ENCODE measurements at places on chromosomes 7 and 10.

DNA sequence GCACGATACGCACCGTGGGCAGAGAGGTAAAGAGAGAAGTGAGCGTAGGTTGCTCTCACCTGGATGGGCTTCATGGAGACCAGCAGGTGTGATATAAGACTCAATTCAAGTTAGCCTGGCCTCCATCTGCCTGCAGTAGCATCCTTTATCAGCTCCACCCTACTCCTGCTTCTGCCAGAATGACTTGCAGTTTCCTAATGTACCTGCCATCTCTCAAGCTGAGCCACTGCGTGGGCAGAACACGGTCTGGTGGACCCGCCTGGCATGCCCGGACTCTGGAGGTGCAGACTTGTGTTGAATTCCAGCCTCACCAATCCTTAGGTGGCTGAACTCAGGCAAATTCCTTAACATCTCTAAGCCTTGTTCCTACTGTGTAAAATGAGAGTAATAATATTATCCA lies 64.3 kb downstream of the STEAP1B start:
- DNase-seq: no peak

GRCh38 chr10:121999301-121999700 lies 10.3 kb downstream of the TACC2 start:
- DNase-seq: no peak

DNA sequence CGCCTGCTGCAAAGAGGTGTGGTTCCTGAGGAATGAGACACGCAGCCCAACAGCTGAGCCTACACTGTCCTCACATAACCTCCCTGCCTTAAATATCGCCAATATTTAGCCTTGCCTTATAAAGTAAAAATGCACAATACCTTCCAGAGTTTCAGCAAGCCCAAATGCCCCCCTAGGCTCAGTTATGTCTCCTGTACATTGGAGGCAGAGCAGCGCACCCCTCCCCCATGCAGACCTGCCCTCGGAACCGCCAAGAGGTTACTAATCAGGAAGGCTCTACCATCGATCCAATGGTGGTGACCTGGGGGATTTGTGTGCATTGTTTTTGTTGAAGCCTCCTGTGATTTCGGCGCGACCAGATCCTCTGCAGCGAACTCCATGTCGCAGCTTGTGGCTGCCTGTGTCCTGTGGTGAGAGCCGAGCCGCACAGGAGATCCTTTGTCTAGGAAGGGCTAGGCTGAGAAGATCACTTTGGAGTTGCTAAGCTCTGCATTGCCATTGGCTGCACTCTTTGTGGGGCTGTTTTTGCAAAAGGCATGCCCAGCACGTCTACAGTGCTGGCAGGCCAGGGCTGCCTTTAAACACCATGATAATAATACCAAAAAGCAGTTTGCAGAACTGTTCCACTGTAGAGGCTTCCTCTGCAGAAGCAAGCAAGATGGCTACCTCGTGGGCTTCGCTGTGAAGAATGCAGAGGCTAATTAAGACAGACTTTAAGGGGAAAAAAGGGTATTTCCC lies 40.1 kb downstream of the TET1 start:
- peak; percentile 39 for DNase-seq

DNA sequence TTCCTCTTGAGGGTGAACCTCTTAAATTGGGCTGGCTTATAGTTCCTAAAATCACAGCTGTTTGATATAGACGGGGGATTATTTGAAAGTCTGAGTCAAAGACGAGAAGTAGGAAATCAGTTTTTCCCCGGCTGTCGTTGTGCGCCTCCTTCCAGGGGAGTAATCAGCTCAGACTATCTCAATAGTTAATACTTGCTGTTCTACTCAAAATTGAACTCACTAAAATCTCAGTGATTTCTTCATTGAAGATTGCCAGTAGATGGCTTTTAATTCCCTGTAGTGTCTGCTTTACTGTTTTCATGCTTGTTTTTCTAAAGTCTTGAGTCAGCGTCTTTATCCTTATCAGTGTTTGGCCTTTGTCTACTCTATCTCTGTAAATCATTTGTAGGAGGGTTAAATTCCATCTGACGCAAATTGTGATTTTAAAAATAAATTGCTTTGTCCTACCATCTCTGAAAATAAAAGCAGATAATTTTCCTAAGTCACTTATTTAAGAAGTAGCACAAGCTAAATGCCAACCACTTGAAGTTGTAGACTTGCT lies 47.3 kb downstream of the CNNM2 start:
- no peak for DNase-seq

DNA sequence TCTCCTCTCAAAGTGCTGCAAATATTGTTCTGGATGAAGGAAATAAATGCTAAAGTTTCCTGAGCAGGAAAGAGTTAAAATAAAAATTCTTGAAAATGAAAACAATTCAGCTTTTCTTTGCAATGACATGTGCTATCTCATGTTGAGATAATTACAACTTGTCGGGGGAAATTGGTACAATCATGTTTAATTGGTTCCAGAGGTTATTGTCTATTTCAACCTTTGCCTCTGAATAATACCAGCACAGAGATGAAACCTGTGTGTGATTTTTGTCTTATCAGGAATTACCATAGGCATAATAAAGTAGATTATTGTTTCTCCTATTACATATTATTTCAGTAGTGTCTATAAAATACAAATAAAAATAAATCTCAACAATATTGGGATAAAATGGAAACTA lies 305.0 kb downstream of the XPNPEP1 start:
- DNase-seq: no peak

GRCh38 chr7:93894966-93895640 lies 4.5 kb upstream of the TFPI2 start:
- no peak for DNase-seq
